ENCODE measurements at places on chromosomes 7 and 10.

DNA sequence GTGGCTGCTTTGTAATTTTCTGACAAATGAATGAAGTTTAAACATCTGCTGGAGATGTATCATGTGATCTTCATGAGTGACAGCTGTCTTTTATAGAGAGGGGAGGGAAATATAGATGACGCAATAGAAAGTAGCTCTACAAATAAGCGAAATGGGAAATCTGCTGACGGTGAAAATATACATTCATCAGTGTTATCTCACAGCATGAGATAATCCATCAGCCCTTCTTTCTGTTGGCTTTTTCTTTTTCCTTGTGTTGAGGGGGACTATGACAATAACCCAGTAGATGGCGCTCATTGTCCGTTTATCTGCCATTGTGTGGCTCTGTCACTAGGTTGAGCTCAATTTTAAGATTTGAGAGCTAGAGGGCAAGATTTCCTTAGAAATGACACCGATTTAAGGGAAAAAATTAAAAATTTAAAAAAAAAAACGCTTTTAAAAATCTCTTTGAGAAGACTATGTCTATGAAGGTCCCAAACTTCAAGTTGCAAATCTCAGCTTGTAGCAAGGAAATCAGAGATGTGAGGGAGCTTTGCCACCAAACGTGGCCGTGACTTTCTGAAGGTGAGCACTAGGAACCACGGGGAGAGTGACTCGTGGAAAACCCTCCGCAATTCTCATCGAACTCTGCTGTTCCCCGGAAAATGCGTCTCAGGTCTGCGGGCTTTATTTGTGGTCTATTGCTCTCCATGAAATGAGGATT lies 114.6 kb upstream of the SFMBT2 start:
- DNase-seq: peak; percentile 90

- no peak for DNase-seq
These were observed 47.1 kb downstream of the PAPSS2 start for GRCh38 chr10:87706731-87707130.

DNA sequence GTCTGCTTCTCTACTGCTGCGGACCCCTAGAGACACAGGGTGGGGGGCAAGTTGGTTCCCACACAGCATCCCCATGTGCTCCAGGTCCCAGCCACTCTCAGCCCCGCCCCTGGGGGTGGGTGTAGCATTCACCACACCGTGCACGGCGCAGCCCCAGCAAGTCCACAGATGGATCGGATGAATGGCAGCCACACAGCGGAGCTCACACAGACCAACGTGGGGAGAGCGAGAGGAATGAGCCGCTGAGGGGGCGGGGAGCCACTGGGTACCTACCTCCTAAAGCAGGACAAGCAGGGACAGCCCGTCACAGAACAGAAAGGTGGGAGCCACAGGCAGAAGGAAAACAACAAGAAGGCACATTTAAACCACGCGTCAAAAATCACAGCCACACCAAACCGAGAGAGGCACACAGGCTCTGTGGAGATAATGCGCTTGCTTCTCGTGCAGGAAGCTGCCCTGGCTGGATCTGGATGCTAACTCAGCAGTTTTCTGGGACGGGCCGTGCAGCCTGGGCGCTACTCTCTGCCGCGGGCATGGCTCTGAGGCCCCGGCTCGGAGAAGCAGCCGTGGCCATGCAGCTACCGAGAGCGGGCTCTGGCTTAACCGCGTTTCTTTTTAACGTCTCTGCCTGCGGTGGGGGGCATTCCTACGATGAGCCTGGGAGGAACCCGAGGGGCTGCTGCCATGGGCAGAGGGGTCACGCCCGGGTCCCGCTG lies 102.5 kb downstream of the CYTH3 start:
- DNase-seq: no peak

DNA sequence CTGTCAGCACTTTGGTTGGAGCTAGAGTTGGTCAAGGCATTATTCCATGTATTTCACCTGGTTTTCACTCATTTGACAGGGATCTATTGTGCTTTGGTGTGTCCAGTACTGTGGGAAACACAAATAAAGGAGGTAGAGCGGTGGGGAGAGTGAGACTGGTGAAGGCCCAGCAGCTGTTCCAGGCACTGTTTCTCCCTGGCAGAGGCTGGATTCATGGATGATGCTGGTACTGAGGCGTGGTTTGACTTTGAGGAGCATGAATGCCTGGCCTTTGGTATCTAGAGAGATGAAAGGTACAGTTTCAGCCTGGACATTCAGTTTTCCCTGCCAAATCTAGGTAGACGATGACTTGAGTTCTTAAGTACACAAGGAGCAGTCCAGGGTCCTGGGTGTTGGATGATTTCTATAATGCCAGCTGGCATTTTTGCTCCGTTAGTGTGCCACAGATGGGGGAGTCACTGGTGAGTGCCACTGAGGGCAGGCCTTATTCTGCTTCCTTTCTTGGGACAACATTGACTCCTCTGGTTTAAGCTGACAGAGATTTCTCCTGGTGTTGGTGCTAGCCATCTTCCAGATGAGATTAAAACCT lies 162.2 kb upstream of the BMPER start:
- DNase-seq: no peak

DNA sequence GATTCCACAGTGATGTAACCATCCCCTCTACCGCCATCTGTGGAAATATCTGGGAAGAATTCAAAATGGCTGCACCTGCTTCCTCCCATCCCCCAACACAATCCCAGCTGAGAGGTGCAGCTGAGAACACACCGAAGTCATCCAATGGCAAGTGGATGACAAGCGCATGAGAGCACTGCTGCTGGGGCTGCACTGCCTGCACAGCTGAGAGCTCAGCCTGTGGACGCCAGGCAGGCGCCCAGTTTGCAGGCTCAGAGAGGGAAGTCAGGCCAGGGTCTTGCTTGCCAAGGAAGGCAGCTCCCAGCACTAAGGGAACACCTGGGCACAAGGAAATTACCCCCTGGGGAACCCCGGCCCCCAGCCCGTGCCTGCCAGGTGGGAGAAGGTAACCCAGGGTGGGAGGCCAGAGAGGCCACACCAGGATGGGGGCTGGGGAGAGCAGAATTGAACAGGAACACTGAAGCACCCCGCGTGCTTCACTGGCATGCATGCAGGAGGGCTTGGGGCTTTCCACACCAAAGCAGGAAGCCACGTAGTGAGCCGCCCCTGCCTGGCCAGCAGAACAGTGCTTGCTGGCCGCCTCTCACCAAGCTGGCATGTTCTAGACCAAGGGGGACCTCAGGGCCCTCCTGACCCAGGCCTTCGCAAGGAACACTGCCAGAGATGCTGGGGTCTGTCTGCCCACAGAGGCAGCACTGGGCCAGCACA lies 46.2 kb downstream of the FAM53B start:
- DNase-seq: no peak

GRCh38 chr7:94620703-94621118 lies 35.2 kb downstream of the SGCE start:
- DNase-seq: peak; percentile 62

DNA sequence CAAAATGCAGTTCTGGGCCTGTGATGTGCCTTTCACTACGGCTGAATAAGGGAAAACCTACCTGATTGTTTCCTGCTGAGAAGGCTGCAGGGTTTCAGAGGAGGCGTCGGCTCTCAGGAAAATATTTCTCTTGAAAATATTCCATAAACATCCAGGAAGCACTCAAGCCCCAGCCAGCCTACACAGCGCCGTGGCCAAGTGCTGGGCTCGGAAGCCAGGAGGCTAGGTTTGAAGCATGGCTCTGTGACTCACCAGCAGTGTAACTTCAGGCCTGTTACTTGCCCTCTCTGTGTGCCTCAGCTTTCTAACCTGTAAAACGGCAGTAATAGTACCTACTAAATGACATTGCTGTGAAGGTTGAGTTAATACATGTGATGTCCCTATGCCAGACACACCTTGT lies 399.1 kb downstream of the GATA3 start:
- DNase-seq: no peak

GRCh38 chr10:3468919-3469638 lies 296.5 kb upstream of the PITRM1 start:
- DNase-seq: no peak

- DNase-seq: no peak
These were observed 32.1 kb downstream of the RBAK start for GRCh38 chr7:5077740-5078139.

GRCh38 chr10:24670964-24671670 lies 52.6 kb downstream of the ARHGAP21 start:
- no peak for DNase-seq

- no peak for DNase-seq
These were observed 436.7 kb downstream of the IPMK start for GRCh38 chr10:57830877-57831560.

DNA sequence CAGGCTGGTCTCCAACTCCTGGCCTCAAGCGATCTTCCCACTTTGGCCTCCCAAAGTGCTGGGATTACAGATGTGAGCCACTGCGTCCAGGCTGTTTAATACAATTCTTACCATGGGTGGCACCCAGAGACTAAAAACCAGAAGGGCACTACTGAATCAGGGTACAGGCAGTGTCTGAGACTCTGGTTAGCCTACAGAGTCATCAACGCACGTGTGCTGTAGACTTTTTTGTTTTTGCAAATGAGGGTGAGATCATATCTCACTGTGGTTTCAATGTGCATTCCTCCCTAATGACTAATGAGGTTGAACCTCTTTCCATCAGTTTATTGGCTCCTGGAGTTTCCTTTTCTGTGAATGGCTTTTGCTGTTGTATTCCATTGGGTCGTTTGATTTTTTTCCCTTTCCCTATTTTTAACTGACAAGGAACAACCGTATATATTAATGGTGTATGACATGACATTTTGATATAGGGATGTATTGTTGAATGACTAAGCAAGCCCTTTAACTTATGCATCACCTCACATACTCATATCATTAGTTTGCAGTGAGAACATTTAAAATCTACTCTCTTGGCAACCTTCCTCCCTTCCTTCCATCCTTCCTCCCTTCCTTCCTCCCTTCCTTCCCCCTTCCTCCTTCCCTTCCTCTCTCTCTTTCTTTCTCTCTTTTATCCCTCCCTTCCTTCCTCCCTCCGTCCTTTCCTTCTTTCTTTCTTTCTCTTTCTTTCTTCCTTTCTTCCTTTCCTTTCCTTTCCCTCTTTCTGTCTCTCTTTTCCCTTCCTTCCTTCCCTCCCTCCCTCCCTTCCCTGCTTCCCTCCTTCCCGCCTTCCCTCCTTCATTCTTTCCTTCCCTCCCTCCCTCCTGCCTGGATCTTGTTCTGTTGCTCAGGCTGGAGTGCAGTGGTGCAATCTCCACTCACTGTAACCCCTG lies 9.3 kb upstream of the TMEM270 start:
- DNase-seq: peak; percentile 93
